Stimulated activated CD8-positive, alpha-beta memory T cell treated with anti-CD3 and anti-CD28 coated beads, Interleukin-7, amount 100 ng/mL, for 1 hour (primary cell): ENCODE measurements at places on chromosomes 1 and 21.

DNA sequence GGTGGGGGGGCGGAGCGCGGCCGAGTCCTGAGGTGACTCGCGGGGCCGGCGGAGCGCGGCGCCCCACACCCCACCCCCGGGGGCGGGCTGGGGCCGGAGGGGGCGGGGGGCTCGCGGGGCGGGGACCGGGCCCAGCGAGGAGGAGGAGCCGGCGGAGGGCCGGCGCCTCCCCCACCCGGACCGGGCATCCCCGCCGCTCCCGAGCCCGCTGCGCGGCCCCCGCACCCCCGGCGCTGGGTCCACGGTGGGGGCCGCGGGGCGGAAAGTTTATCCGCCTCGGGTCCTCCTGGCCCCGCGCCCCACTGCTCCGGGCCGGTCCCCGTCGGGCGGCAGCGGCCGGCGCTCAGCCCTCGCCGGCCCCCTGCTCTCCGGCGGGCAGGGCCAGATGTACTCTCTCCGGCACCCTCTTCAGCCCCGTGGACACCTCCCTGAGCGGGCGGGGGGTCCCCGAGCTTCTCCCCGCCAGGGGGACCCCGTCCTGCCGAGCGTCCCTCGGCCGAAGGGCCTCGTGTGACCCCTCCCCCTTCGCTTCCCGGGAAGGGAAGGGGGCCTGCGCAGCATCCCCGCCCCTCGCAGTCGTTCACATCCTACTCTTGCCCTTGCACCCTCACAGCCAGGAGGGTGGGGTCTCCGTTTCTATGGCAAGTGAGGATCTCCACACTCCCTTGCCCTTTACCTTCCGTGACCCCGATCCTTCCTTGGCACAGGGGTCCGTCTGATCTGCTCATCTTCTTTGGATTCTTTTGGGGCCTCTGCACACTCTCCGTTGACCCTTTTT is 663 bp downstream of the CAMTA1 start:
- no peak for DNase-seq

DNA sequence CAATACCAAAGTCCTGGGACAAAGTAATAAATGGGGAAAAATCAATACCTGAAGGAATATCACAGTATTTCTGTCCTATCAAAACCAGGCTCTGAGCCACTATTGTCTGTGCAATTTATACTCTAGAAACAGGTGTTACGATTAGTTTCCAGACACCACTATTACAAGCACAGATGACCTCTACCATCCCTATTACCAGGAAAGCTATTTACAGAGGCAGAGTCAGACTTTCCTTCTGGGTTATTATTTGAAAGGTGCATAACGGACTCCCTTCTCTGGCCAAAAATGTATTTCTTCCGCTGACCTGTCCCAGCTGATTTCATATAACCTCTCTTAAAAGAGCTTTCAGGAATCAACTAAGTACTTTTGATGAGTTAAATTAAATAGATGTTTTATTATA is 154.6 kb upstream of the LRRC7 start:
- no peak for DNase-seq

GRCh38 chr21:24096651-24097050 is 1510.6 kb downstream of the MRPL39 start:
- no peak for DNase-seq

DNA sequence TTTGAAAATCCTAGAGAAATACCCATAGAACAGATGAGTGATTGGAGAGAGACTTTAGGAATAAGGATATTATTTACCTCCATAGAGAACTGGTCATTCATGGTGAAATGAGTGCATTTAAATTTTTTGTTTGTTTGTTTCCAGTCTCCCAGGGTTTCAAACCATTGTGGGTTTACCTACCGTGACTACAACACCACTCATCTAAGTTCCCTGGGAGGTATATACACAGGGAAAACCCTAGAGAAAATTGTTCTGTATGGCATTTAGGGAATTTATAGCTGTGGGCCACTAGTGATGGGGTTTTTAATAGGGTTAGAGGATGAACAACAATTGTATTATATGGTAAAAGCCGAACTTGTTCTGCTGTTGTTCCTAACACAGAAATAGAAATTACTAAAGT is 109.2 kb downstream of the USP25 start:
- no peak for DNase-seq

DNA sequence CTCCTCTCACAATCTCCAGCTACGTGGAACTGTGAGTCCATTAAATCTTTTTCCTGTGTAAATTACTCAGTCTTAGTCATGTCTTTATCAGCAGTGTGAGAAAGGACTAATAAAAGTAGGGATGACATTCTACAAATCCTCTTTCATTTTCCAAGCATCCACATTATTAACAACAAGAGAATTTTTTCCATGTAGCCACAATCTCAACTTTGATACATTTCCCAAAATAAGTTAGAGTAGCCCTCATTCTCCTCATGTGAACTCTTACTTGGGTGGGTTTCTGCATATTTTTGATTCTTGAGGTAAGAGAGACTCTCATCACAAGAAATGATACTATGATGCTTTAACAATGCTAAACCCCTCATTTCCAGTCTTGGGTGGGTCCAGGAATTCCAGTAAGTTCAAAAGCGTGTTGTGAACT is 52.8 kb downstream of the TNFSF18 start:
- no peak for DNase-seq

DNA sequence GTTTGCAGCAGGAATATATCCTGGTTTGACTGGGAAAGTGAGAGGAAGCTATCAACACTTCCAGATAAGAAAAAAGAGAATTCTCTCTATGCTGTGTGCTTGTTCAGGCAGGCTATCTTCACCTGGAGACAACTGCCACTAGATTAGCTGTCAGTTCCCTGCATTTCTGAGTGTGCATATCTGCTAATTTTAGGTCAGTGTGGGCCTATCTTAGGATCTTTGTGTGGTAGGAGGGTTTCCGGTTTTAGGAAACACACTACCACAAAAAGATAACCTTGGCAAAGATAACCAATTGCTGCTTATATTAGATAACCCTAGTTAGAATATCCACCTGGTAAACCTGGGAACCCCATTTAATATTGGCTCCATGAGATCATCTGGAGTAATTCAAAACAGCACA is 22.5 kb upstream of the GBP5 start:
- no peak for DNase-seq

- no peak for DNase-seq
Observed at GRCh38 chr1:23548704-23549143, 10.6 kb downstream of the ID3 start.

DNA sequence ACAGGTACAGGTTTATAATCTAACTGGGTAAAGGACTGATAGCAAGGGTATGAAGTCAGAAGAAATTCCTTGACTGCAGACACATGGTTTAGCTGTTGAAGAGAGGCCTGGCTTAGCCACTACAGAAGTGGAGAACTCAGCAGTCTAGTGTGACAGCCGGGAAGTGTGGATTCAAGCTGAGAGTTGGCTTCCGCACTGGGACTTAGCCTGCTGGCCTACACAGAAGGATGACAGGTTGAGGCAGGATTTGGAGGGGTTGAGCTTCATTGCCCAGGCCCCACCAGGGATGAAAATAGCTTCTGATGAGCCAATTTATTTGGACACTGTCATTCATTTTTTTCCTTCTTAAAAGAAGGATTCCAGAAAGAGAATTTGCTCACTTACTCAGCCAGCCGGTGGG is 284.4 kb downstream of the PCP4 start:
- DNase-seq: no peak

DNA sequence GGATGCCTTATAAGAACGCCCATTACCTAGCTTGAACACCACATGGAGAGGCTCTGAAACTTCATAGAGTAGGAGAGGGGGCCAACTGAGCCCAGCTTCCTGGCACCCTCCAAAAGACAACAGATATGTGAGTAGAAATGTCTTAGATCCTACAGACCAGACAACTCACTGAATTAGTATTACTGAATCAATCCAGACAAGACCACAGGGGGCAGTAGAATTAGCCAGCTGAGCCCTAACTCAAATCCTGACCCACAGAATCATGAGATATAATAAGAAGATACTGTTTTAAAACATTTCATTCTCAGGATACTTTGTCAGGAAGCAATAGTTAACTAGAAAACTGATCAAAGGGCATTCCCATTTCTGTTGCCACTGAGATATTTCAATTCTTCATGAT is 45.8 kb upstream of the C1orf21 start:
- DNase-seq: no peak

DNA sequence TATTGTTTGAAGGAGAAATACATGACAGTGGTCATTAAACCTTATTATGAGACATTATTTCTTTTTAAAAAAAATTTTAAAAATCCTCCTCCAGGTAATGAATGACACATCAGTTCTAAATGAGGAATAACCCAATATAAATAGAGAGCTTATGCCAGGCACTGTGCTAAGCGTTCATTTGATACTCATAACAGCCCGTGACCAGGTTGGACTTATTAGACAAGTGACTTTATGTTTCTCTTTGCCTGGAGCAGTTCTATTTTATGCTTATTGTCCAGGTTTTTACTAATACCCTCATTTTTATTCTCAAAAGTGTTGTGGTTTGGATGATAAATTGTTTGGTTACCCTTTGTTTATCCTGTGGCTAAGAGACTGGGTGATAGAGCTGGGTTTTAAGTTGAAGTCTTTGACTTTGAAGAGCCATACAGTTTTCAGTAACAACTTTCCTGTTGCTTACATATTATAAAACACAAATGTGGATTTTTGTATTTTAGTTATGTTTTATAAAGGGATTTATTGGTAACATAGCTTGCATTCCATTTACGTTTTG is 84.2 kb downstream of the RABGAP1L start:
- DNase-seq: no peak
